Urinary bladder (tissue), 4 donors: ENCODE measurements at places on chromosomes 3 and 15.

DNA sequence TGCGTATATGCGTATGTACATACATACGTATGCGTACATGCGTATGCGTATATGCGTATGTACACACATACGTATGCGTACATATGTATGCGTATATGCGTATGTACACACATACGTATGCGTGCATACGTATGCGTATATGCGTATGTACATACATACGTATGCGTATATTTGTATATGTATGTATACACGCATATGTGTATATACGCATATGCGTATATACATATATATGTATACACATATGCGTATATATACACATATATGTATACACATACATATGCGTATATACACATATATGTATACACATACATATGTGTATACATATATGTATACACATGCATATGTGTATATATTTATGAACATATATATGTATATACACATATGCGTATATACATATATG lies 12.1 kb downstream of the MCTP2 start:
- DNase-seq, result no peak

DNA sequence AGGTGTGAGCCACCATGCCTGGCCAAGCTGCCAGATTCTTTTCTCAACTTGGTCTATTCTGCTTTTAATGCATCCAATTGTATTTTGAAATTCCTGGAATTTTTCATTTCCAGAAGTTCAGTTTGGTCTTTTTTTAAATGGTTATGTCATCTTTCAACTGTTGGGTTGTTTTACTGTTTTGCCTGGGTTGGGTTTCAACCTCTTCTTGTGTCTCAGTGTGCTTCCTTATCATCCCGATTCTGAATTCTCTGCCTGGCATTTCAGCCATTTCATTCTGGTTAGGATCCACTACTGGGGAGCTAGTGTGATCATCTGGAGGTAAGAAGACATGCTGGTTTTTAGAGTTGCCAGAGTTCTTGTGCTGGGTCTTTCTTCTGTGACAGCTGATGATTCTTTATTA lies 61.5 kb downstream of the LRRC49 start:
- DNase-seq, result no peak

DNA sequence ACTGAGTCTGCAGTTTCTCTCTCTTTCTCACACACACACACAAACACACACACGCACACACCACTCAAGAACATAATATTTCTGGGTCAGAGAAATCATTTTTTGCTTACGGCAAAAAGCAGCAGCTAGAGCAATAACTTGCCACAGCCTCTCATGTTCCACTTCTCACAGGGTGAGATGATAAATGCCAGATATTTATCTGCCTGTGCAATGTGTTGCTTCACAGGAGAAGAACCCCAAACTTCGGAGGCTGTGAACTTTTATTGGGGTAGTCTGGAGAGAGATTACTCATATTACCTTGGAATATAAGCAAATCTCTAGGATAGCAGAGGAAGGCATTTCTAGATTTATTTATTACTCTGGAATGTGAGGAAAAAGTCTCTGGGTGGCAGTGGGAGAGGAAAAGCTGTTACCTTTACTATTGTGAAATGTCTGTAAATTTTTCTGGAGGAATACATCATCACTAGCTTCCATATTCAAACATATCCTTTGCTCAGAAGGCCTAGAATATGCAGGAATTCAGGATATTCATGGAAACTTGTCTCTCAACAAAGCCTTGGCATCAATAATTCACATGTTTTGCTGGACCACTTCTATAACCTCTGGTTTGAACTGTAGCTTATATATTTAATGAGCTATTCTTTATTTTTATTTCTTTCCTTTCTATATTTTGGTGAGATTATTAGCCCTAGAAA lies 369.2 kb downstream of the NSUN3 start:
- DNase-seq, result no peak

DNA sequence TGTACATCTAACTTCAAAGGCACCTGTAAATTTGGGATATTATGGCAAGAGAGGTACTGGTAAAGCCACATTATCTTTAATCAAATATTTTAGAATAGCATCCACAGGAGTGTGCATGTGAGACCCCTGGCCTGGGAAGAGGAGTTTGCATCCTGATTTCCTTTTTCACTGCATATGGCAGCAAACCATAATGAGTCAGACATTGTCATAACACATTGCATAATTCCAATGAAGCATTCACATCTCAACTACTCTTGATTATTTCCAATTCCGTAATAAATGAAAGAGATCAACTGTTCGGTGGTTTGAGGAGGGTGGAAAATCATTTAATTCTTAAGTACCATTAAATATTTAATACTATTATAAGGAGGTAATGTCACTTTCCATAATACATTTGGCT lies 215.0 kb downstream of the MECOM start:
- DNase-seq, result no peak

GRCh38 chr3:23633261-23633960 lies 172.3 kb upstream of the UBE2E1 start:
- DNase-seq, result no peak

DNA sequence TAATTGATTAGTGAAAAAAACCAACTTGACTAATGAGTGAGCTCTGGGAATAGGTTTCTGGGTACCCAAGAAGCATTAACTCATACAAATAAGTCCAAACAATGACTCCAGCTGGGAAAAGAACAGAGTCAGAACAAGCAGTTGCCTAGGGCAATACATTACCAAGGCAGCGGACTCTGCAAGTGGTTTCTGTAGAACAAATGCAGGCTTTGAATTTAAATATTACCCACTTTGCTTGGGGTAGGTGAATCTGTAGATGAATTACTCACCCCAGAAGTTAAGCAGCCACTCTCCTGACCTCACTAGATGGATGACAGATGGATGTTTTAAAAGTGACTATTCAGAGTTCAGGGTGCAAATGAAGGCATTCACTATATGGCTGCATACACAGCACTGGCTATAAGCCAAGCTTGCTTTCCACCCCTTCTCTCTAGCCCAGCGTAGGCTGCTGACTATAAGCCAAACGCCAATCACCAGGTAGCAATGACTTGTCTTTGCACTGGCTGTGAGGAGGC lies 73.1 kb upstream of the BHLHE40 start:
- no peak for DNase-seq

GRCh38 chr3:126516152-126516935 lies 1.2 kb downstream of the UROC1 start:
- DNase-seq, result no peak

DNA sequence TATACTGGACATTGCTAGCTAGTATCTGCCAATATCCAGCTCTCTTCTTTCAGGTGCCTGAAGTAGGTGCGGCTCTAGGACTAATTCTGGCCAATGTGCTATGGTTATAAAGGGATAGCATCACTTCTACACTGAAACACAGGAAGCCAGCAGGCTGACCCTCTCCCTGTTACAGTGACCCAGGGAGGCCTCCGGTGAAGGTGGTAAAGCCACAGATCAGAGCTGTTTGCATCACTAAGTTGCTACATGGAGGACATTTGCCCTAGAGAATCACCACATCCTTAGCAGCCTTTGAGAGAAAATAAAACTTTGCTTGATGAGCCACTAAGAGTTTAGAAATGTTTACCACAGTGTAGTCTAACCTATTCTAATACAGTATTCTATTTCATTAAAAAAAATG lies 161.4 kb downstream of the CHST2 start:
- no peak for DNase-seq

DNA sequence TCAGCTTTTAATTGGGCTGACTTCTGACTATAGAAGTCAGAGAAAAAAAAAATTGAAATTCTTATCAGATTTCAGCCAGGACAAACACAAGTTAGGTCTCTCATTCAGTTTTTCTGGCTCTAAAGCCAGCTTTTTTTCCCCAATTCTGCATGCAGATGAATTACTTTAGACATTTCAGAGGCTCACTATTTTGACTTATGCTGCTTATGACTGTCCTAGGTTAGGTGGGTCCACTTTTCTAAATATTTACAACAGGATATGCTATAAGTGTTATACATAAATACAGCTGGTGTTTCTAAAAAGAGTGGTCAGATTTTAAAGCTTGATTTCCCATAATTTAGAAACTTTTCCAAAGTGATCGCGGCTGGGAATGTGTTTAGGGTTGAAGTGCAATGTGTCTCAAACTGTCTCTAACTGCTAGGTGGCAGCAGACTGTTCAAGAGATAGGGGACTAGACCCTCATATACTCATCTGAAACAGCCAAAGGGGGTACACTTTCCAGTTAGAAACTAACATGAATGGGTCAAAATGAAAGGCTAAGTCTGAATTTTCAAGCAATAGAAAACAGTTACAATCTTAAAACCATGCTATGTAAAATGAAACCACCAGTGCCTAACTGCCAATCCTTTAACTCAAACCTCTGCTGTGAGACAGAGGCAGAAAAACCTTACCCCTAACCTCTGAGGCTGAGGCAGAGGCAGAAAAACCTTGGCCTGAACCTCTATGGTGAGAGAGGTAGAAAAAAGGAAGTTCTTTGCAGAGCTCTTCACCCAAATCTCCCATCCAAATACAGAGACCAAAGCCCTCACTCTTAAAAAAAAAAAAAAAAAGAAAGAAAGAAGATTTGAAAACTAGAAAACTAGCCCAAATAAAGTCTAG lies 596.0 kb downstream of the NTRK3 start:
- DNase-seq, result no peak

DNA sequence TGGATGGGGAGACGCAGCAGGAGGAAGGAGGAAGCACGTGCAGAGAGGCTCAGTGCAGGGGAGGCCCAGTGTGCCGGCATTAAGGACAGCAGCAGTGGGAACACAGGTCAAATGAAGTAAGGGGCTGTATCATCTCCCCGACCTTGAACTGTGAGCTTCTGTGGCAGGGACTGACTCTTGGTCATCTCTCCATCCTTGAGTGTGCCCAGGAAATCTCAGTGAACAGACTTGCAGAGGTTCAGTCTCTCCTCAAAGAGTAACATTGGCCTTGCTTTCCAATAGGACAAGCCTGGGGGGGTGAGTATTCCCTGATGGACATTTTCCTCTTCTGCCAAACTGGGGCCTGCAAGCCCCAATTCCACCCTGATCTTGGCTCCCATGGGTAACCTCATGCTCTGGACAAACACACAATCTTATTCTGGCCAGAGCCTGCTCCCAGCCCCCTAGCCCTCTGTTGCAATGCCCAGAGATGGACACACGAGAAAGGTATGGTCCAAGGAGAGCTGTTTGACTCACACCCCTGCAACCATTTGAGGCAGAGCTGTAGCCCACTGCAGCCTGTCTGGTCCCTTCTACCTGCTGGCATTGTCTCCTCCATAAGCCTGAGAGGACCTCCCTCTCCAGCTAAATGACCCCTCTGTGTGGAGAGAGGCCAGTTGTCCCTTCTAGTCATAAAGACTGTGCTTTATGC lies 50.9 kb downstream of the TLE3 start:
- DNase-seq, result no peak

- DNase-seq, result no peak
These were observed 26.1 kb downstream of the PLXNB1 start for GRCh38 chr3:48403533-48404439.

DNA sequence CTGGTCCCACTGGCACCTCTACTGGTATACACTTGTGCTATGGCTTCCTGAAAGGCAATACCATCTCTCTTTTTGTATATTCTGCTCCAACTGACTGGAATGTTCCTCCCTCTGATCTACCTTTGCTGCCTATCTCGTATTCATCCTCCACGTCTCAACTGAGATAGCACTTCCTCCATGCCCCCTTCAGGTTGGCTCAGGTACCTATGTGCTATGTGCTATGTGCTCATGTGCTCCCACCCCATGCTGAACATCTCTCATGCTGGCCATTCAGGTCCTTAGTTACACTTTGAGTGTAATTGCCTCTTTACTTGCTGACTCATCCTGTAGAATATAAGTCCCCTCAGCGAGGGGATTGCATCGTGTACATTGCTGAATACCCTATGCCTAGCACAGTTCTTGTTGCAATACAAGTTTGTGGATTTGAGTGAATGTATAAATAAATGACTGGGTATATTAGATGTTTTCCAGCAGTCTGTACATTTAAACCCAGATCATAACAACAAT lies 156.9 kb downstream of the SOX2 start:
- no peak for DNase-seq

DNA sequence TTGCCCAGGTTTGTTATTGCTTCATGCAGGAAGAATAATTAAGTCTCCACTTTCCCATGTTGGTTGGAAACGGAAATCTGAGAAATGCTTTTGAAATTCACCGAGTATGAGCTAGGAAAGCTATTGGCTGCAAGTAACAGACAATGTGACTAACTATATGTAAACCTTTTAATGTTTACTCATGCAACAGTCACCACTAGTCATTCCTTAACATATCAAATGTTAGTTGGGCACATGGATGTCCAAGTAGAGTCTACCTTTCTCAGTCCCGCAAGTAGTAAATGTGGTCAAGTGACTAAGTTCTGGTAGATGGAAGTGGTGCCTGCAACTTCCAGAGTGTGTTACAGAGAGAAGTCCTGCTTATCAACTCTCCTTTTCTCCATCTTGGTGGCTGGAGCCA lies 52.5 kb downstream of the KLF15 start:
- no peak for DNase-seq

DNA sequence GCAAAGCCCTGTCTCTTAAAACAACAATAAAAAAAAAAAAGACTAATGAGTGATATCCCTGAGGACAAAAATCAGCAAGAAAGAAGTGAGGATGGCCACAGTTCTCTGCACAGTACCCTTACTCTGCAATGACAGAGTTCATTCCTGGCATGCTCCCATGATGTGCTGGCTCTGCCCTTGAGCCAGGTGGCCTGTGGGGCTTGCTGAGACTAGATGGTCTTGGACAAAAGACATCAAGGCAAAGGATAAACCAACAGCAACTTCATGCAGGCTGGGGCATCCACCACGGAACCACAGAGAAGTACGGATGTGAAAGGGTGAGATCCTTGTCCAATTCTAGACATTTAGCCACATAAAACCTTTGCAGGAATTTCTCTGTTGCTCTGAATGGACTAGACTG lies 12.7 kb downstream of the MGLL start:
- no peak for DNase-seq

DNA sequence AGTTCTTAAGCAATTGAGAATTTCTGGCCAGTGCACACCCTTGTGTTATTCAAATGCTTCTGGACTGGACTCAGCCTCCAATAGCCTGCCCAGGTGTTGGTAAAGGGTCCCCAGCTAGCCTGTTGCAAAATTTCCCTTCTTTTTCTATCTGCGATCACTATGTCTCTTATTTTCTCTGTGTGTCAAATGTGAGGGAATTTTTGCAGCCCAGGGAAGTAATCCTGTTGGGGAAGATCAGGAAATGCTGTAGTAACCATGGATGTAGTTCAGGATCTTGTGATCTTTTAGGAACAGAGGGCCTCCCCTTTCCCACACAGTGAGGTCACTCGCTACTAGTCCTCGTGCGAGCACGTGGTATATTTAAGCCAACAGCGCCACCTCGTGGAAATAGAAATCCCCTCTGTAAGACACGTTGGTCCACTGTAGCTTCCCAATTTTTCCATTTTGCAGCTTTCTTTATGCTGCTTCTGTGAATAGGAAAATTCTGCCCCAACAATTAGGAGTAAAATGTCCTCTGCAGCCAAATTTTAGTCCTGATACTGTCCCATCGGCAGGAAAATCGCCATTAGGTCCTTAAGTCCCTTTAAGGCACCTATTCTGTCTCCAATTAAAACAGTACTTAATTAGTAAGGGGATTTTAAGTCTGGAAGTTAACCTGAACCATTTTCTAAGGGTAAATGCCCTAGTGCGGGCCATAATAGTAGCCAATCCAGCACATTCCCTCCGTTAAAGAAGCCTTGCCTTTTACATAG lies 4.0 kb upstream of the SMCO1 start:
- DNase-seq, result no peak

GRCh38 chr3:120749843-120750242 lies 7.3 kb downstream of the GTF2E1 start:
- no peak for DNase-seq

GRCh38 chr3:26628915-26629314 lies 6.3 kb downstream of the LRRC3B start:
- no peak for DNase-seq
